ENCODE measurements at places on chromosomes 16 and 17.

- no peak for DNase-seq
These were observed 1.6 kb downstream of the TOX3 start for GRCh38 chr16:52545222-52545897.

DNA sequence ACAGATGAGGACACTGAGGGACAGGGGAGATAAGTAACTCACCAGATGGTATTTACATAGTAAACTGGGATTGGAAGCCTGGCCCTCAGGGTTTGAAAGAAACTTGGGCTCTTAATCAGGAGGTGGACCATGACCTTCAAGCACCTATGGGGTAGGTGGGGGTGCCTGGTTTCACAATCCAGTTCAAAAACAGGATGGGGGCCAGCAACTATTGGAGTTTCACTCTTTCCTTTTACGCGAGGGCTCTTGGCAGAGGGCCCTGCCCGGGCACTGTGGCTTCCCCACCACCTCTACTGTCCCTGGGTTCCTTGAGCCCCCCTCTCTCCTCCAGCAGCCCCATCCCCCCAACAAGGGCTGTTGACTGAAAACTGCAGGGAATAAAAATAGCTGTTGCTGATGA lies 11.3 kb upstream of the PRR29 start:
- DNase-seq: no peak

DNA sequence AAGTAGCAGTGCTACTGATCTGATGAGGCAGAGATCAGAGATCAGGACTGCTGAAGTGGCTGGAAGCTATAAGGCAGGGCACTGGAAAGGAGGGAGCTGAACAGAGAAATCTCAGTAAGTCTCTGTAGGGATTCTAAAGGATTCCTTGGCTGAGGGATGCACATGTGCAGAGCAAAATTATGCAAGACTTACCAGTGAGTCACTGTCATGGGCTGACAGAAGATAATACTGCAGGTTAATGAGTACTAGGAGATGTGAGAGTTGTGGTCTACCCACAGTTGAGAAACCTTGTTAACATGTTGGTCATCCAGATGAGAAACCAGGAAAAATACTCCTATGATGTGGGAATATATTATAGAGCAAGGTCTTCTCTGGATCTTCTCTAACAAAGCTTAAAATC lies 378.1 kb downstream of the HAPSTR1 start:
- no peak for DNase-seq

- DNase-seq: no peak
These were observed 559.9 kb upstream of the HSBP1 start for GRCh38 chr16:83247767-83248372.

DNA sequence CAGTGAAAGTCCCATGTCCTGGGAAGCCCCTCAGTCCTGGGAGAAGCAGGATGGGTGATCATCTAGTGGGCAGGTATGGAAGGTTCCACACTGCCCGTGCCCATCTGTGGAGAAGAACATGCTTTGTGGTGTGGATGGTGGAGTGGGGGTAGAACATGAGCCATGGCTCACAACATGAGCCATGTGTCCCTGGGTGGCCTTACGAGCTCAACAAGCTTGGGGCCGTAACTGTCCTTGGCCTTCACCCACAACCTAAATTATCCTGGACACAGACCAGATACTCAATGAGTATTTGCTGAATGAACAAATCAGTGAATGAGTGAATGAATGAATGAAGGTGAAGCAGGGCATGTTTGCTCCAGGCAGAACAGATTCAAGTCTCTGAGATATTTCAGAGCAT lies 13.5 kb downstream of the SOX8 start:
- DNase-seq: no peak
